Activated CD4-positive, alpha-beta T cell treated with anti-CD3 and anti-CD28 coated beads for 36 hours (primary cell): ENCODE measurements at places on chromosomes 1 and 21. TPM values are rescaled to one million over a fixed set of nuclear protein-coding genes. Genes with fewer than 3 reads are reported as not detected.
A peak's percentile ranks its signal among the peaks of the same experiment; 100 is the strongest.

GRCh38 chr1:104878203-104878909, 1128.7 kb downstream of the AMY1C start:
- no peak for DNase-seq

GRCh38 chr1:7401814-7402547, 369.1 kb upstream of the VAMP3 start:
- DNase-seq, result no peak

DNA sequence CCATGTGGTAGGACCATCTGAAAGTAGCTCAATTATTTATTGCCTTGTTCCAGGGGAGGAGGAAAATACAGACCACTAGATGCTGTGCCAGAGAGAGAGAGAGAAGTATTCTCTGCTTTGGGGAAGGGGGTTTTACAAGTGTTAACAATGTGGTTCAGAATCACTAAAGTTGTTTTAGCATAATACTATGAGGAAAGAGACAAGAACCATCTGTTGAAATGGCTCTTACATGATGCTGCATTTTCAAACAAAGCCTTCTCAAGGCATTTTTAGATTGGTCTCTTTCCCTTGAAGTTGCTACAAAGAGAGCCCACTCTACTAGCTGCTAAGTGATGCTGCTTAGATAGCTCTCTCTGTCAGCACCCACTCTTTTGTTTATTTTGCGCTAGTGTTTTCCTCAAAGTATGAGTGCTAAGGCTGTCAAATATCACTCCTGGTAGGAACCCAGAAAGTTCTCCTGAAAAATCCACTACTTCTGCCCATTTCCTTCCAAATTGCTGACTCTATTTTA, 255.1 kb downstream of the NFIA start:
- DNase-seq, result no peak

GRCh38 chr1:41629141-41629540, 144.7 kb upstream of the EDN2 start:
- DNase-seq, result no peak

Gene LIPI
- total RNA-seq, result not detected

GRCh38 chr1:108590957-108591356, 31.1 kb downstream of the EEIG2 start:
- DNase-seq, result no peak

DNA sequence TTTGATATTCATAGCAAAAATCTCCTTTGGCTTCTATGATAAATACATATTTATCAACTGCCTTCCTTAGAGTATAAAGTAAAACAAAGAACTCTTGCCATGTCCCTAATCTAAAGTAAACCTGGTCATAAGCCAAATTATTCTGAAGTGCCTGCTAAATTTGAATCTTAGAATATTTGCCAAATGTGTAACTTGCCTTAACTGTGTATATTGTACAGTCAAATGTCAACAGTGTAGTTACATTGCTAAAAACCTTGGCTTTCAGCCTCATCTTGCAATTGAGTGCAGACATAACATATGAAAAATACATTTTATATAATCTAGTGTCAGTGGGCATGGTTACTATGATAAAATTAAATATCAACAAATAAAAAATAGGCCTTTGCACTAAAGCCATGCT, 583.4 kb upstream of the ADAMTS5 start:
- no peak for DNase-seq

GRCh38 chr1:24470592-24470991, 32.0 kb upstream of the RCAN3 start:
- no peak for DNase-seq

DNA sequence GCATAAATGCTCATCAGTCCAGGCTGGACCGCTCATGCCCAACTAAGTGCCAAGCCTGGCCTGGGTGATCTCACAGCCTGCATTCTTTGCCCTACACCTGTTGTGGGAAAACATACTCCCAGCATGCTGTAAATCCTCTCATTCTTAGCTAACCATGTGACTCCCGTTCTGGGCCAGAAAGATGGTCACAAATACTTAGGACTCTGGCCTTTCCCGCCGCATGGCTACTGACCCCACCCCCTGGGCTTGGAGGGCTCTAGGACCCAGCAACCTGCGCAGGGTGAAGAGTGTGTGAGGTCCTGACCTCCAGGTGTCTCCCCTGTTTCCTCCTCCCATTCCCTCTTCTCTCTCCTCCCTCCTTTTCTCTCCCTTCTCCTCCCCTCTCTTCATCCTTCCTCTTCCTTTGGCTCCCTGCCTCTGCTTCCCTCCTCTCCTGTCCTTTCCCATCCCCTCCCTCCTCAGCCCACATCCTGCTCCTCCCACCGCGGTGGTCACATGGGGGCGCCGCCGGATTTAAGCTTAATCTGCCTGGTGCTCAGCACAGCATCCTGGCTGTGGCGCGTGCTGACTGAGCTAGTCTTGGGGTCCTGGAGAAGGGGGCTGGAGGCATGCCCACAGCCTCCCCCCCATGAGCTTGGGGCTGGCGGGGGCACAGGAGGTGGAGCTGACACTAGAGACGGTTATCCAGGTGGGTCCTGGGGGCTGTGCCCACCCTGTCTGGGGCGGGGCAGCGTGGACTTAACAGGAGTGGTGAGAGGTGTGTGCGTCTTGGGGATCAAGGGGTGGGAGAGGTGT, at the start of gene CROCC:
Gene CROCC, plus strand, starts transcription at position 541 of the 795 bp plus-strand sequence. Its CDS starts 88 bp downstream, at position 629.
- peak; percentile 76 for DNase-seq

Gene XCL2
- 1.5 TPM for total RNA-seq

Gene SHISAL2A
- 8.1 TPM for total RNA-seq
